Mesenchymal stem cell (in vitro differentiated cells and primary cell): ENCODE measurements at places on chromosomes 1 and 21.

GRCh38 chr1:42941640-42942330 lies 16.9 kb downstream of the SLC2A1 start:
- peak; percentile 90 for DNase-seq

DNA sequence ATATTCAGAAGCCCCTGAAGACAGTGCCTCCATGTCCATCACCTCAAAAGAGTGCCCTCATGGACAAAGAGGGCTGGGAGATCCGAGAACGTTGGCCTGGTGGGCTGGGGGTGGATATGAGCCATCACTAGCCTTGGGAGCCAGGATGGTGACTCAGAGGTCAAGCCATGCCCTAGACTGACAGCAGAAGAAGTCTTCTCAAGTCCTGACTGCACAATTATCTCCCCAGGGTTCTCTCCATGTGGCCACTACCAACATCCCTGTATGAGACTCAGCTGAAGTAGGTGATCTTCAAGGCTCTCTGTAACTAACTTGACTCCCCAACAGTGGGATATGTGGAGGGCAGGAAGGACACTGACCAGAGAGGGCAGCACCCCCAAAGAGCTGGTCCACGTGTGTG lies 7.1 kb upstream of the USF1 start:
- no peak for DNase-seq

DNA sequence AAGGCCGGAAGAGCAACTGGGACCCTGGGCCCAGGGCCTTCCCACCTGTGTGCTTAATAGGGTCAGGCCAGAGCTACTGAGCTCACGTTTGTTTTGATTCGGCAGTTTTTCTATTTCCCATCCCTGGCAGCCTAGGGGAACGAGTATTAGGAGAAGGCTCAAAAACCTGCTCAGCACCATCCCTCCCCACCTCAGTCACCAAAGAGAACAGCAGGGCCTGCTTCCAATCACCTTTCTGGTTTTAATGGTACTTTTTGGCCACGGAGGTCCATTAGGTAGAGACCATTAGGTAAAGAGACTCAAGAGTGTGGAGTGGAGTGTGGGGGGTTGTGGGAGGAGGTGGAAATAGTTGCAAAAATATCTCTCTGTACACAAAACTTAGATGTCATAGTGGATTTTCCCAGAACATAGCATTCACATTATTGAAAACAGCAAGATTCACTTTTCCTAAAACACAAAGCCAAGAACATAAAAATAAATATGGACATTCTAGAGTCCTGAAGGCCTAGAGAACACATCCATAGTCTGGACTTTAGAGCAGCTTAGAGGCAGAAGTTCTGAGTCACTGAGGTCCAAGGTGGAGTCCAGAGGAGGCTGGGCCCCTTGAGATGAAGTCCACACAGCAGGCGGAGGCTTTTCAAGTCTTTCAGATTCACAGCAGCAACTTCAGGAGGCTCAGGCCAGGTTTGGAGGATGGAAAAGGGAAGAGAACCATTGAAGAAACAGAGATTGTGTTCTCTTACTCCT lies 19.5 kb downstream of the NUAK2 start:
- peak; percentile 70 for DNase-seq

- DNase-seq, result no peak
Observed at GRCh38 chr1:208479435-208479834, 235.3 kb upstream of the PLXNA2 start.

GRCh38 chr1:81314513-81315233 lies 486.1 kb upstream of the ADGRL2 start:
- DNase-seq, result peak; percentile 20

- DNase-seq, result peak; percentile 49
Observed at GRCh38 chr1:212637902-212638301, 29.3 kb downstream of the ATF3 start.

DNA sequence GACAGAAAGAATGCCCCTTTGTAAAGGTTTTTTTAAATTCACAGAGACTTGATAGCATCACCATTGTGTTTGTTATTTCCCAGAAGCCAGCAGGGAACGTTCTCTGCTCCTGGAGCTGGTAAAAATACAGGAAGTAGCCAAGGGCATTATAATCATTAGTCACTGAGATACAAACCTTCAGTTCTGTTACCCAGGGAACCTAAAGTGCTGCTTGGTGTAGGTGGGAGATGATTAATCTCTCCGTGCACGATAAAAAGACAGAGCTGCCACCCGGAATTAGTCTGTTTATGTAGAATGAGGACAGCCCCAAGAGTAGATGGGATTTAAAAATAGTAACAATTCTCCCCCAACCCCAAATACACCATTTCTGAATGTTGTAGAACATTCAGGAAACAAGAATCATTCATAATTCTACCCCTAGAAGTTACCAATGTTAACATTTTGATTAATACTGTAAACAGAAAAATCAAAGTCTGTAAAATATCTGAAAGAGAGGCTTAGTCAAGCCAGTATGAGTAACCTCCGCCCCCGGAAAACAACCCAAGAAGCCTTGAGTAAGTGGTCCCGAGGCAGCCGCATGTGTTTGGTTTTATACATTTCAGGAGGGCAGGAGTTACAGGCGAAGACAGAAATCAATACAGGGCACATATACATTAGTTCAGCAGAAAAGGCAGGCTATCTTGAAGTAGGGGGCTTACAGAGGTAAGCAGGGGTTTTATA lies 45.3 kb upstream of the CTBS start:
- peak; percentile 88 for DNase-seq

GRCh38 chr21:32858628-32859027 lies 87.1 kb upstream of the PAXBP1 start:
- no peak for DNase-seq

DNA sequence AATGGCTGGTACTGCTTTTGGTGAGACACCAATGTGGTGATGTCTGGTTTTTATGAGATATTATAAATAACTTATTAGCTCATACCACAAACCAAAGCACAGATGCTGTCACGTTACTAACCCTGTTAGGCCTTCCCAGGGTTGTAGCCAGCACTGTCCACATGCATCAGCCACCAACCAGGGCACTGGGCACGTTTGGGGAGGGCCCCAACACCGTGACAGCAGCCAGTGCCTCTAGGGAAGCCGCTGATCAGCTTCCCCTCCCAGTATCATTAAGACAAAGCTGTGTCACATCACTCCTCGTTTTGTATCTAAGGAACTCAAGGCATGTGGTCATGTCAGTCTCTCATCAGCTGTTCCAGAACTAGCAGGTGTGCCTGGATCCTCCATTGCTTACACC lies 13.9 kb downstream of the URB1 start:
- DNase-seq, result no peak

- no peak for DNase-seq
Observed at GRCh38 chr1:153349363-153350320, 1.0 kb upstream of the PGLYRP4 start.

GRCh38 chr1:30901798-30902581 lies 6.6 kb downstream of the SDC3 start:
- no peak for DNase-seq

DNA sequence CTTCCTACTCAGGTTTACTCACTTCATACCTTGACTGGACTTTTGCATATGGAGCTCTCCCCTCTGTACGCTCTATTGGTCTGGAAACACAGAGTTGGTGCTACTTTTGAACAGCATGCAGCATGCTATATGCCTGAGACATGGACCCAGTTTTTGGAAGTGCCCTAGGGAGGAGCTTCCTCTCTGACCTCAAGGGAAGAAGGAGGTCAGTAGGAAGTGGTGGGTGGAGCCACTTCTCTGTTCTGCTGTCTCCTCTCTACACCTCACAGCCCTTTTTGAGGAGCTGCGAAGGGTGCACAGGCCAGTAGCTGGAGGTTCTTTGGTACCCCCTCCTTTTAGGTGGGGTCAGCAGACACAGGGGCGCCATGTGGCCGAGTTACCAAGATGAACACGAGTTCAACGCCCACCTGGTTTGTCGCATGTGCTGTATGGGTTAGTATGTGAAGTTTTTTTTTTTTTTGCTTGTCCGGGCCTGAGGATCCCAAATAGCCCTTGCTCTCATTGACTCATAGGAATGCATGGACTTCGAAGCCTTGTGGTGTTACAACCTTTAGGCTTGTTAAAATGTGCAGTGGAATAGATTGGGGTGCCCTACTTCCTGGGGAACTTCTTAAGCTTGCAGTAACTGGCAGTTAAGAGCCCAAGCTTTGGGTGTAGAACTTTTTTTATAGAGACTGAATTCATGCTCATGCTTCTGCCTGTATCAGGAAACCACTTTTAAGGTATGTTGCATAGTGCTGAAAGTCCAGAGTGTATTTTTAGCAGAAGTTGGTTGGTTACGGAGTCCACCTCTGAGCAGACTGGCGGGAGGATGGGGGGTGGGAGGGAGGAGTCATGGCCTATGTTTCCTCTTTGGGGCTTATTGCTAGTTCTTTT lies 10.7 kb downstream of the MACF1 start:
- no peak for DNase-seq

DNA sequence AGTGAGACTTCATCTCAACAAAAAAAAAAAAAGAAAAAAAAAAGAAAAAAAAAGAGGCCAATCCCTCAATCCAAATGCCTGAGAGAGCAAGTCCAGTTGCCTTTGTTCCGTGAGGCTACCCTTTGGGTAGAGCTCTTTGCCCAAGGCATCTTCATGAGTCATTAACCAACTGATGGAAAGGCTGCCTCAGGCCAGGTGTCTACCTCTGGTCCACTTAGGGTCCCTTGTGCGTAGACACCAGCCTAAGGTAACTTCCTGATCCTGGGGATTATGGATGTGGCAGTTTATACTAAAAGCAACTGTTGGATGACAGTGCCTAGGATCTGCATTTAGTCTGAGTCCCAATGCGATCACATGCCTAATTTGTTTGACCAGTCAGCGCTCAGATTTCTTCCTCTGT lies 20.7 kb upstream of the ZNF326 start:
- DNase-seq, result no peak

GRCh38 chr1:174726167-174726879 lies 273.4 kb upstream of the CACYBP start:
- DNase-seq, result peak; percentile 35

- peak; percentile 70 for DNase-seq
Observed at GRCh38 chr1:157156058-157156541, 17.9 kb upstream of the ETV3 start.

DNA sequence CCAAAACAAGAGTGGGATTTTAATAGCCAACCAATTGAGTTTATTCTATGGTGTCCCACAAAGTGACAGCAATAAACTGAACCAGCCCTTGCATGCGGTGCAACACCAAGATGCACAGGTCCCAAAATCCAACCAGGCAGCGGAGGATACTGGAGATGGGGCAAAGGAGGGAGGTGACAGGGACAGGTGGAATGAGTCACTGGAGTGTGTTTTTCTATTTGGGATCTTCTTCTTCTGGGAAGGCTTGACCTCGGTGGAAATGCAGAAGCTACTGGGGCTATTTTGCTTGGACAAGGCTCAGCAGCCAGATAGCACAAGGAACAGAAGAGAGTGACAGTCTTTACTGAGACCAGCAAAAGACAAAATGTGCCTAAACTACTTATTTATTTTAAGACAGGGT lies 97.5 kb downstream of the PLXNA2 start:
- no peak for DNase-seq

DNA sequence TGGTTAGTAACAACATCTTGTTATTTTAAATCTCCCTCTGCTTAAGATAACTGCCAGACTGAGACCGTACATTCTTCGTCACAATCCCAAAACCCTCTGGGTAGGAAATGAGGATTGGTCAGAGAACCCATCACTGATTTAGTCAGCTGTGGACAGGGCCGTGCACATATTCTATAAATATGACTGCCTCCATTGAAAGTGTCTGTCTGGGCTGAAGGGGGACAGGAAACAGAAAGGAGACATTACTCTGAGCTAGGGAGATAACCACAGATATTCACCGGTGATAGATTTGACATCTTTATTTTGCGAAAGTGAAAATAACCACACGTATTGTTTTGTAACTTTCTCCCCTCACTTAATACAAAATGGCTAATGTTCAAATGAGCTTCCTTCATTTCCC lies 36.9 kb upstream of the ST6GALNAC5 start:
- no peak for DNase-seq
